ENCODE measurements at places on chromosomes 5 and 9.

GRCh38 chr5:125326150-125326510 lies 579.7 kb upstream of the ZNF608 start:
- DNase-seq, result peak; percentile 37

DNA sequence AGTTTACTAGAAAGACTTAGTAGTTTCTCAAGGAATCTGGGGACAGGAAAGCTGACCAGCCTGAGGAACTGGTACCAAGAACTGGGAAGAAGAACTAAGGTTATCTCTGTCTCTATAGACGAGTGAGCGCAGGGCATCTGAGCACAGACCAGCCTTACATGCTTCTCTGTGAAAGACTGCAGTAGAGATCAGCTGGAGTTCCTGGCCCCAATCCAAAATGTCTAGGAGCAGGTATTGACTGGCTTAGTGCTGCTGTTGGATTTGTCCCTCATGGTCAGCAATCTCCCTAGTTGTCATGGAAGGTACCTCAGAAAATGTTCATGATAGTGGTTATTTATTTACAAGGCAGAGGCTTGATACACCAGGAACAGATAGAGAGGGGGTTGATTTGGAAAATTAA lies 13.3 kb downstream of the NUP214 start:
- no peak for DNase-seq

DNA sequence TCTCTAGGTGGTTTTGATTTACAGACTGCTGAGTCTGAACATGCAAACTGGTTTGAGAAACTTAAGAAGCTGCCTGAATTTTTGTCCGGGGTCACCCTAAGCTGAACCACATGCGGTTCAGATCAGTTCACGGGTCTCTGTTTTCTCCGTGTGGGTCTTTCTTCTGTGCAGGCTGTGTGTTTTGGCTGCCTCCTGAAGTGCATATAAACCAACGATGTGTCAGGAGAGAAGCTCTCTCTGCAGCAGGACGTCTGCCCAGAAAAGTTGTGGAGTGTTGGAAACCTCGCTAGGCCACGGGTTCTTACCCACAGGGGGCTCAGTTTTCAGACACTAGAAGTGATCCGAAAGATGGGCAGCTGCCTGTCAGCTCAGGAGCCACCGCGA lies 364.2 kb downstream of the IRX2 start:
- no peak for DNase-seq

GRCh38 chr9:3662671-3663070 lies 136.9 kb upstream of the RFX3 start:
- no peak for DNase-seq

DNA sequence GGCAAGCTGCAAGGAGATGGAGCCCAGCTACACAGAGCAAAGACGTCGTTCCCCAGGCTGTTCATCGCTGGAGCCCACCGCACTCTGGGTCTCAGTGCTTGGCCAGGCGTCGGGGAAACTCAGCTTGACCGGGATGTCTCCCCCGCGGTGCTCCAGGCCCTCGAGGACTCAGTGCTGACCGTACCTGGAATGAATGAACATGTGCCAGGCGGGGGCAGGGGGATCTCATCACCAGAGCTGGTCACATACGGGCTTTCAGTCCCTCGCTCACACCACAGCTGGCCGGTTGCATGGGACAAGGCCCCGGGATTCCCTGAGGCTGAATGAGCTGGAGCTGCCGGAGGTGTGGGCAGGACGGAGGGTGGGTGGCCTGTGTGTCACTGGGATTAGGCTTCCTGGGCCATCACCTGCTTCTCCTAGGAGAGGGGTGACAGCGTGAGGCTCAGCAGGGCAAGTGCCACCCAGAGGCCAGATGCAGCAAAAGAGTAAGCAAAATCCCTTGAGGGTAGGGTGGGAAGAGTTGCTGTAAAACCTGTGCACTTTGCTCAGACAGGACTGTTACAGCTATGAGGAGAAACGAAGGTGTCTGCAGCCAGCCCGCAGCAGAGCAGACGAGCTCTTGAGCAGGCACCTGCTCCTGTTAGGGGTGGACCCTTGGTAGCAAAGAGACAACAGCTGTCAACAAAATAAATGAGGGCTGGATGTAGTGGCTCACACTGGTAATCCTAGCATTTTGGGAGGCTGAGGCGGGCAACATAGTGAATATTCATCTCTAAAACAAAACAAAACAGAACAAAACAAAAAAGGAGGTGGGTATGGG lies 70.7 kb upstream of the RAPGEF1 start:
- no peak for DNase-seq

GRCh38 chr9:105554042-105554441 lies 3.9 kb upstream of the FKTN start:
- DNase-seq, result no peak

DNA sequence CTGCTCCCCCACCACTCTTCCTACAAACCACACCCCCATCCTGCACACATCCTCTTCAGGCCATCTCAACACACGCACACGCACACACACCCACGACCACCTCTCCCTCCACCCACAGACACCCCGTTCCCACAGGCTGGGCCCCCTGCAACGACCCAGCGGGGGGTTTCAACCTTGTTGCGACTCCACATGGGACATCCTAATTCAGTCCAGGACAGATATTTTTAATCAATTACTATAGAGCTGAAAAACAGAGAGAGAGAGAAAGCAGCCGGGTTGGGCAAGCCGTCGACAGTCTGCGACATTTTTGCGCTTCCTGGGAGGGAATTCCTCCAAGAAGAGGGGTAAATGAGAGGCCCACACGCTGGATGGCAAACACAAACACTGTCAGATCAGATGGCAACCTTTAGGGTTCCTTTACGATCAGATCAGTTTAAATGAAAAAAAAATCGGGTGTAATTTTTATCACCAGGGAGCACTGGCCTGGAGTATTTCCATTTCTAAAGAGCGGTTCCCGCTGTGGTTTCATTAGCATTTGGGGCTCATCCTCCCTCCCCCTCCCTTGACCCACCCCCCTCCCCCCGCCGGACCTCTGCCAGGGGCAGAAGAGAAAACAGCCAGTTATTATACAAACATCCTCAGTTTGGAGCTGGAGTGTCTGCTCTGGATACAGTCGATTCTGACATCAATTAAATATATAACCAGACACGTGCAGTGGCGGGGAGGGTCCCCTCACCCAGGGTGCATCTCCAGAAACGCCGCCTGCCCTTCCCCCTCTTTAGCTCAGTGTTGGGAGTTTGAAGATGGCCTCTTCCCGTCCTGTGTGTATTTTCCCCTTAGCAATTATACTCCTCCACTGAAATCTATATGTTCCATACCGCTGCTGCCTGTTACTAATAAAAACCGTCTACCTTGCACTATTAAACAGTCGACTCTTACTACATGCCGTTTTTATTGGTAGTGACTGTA lies 2.3 kb upstream of the IRX2 start:
- DNase-seq, result peak; percentile 42

- DNase-seq, result no peak
Observed at GRCh38 chr5:554284-554988, 30.2 kb upstream of the SLC9A3 start.

GRCh38 chr9:129012343-129012742 lies 15.8 kb downstream of the SH3GLB2 start:
- DNase-seq, result no peak

DNA sequence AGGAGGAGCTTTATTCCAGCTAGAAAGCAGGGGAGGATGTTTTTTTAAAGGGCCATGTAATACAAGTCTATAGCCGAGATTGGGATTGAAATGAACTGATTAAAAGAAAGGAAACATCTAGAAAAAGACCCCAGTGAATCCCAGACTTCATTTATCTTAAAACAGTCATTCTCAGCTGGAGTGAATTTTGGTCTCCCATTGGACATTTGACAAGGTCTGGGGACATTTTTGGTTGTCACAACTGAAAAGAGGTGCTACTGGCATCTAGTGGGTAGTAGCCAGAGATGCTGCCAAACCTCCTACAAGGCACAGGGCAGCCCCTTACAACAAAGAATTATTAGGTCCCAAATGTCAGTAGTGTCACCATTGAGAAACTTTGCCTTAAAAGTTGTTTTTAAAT lies 16.3 kb upstream of the SPINK4 start:
- no peak for DNase-seq

DNA sequence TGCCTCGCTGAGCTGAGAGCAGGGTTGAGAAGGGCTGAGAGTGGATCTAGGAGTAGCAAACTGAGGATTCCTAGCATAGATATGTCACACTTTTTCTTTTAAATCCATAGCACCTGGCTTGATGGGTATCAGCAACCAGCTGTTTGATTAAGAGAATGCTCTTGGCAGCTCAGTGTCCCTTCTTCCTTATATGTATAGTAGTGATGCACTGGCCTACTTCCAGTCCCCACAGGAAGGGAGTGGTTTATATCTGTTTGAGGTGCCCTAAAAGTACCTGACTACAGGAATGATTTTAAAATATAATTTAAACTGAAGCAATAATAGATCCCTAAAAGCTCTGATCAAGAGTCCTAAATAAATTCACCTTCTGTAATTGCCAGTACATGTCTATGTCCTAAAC lies 546.8 kb upstream of the ZNF608 start:
- no peak for DNase-seq

DNA sequence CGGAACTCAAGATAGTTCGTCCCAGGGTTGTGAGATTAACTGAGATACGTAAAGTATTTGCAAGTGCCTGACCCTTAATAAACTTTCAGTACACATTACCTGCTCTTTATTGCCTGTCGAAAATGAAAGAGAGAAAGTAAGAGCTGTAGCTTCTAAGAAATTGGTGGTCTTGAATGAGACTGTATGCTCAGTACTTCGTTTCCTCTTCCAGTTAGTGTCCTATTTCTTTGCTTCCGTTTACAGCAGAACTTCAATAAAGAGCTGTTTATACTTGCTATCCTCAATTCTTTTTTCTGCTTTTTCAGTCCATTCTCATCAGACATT lies 534 bp downstream of the SRFBP1 start:
- DNase-seq, result no peak

- peak; percentile 55 for DNase-seq
Observed at GRCh38 chr9:33737811-33738606, 57.4 kb upstream of the PRSS3 start.

DNA sequence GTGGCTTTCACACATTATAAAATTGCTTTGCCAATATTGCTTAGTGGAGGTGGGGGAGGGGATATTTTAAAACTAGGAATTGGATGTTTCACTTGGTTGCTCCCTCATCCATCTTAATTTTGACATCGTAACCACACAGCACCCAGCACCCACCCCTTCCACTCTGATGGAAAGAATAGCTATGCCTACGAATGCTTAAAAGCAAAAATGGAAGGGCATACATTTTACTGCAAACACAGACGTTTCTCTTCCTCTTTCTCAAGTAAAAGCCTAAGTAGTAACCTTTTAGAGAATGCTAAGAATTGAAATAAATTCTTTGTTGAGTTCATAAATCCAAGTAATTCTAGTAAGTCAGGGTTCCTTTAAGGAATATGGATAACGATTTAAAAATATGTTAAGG lies 69.9 kb downstream of the JAKMIP2 start:
- DNase-seq, result no peak

- no peak for DNase-seq
Observed at GRCh38 chr9:118162716-118163115, 458.5 kb downstream of the TLR4 start.

GRCh38 chr9:13467157-13467556 lies 187.7 kb upstream of the MPDZ start:
- no peak for DNase-seq

DNA sequence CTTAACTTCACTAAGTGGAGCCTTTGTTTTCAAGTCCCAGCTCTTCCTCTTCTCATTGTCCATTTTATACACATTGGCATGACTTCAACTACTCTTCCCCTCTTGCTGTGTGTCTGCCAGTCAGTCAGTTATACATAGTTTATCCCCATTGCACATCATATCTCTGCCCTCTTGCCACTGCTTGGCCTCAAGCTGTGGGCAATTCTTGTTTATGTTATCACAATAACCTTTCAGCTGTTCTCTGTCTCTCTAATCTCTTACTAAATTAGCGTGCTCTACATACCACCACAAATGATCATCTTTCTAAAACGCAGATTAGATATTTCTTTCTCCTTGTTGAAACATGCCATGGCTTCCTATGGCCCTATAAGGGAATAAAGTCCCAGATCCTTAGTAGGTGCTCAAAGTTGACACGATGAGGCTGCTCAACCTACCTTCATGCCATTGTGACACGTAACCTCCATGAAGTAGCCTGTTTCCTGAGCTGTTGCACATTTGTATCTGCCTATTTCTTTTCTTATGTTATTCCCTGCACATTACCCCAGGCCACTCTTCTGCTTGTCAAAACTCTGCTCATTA lies 239.3 kb downstream of the GAS1 start:
- DNase-seq, result no peak

DNA sequence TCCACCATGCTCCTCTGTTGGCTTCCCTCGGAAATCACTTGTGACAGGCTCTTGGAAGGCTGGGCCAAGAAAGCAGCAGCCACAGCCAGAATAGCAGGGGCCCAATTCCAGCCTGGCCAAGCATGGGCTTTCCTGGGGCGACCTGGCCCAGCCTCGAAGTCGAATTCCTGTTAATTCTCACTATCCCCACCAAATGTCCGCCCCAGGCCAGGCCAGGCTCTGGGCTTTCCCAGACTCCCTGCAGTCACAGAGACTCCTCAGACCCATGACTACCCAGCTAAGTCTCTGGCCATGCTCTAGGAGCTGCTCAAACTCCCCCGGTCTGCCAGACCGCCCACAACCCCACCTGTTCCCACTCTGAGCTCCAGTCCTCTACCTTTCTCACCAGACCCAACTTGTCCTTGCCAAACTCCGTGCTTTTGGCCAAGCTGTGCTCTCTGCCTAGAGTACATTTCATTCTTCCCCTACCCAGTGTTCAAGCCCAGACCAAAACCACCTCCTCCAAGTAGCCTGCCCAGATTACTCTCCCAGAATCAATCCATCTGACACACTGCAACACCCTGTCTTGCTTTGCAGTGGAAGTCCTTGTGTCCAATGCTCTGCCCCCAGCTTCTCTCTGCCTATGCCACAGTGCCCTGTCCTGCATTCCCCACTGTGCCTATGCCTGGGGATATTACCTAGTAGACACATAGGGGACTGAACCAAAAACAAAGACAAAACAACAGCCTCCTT lies 26.2 kb downstream of the SHB start:
- no peak for DNase-seq

DNA sequence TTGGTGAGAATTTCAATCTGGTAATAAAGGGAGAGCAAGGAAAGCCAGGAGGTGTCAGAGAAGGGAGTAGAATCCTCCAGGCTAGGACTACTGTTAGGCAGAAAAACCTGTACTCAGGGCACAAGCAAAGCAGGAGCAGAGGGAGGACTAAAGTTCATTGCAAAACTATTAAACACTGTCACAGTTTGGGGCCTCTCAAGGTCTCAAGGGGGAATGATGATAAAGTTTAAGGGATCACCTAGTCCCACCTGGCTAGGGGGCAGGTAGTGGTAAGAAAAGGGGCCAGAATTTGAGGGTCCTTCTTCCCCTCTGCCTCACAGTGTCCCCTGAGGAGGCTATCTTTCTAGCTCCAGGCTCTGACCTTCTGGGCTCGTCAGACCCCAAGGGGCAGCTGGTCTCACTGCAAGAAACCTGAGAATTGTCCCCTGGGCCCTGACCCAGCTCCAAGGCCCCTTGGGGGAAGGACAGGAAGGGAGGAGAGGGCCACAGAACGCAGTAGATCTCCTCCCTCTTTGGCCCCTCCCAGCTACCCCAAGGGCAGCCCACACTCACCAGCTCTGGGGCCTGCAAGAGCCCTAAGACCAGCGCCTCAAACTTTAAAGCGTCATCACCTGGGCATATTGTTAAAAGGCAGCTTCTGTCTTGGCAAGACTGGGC lies 974 bp downstream of the CCDC69 start:
- no peak for DNase-seq

Measured in GM03348 (cell line).